ENCODE measurements at places on chromosomes 6 and 20.

DNA sequence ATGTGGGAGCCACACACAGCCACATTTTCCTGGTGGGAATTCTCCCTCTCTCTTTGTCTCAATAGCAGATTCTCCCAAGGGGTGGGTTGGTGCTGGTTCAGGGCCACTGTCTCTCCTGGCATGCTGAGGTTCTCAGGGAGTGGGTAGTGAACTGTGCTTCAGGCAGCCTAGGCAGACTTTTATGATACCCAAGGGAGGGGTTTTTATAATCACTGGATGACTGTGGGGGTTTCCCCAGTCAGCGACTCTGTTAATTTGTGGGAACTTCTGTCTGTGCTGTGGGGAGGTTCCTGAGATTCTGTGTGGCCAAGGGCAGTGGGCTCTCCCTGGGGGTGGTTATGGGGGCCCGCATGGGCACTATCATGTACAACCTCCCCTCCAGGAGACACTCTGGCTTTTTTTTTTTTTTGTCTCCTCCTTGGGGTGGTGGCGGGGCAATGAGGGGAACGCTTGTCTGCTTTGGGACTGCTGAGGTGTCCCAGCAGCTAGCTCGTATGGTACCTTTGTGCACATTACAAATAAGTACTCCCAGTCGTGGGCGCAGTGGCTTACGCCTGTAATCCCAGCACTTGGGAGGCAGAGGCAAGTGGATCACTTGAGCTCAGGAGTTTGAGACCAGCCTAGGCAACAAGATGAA is 10.0 kb downstream of the PTK7 start:
- DNase-seq, result no peak

GRCh38 chr6:87391334-87391733 is 16.4 kb upstream of the CFAP206 start:
- DNase-seq, result peak; percentile 64

GRCh38 chr6:129709196-129709768 is 695 bp downstream of the ARHGAP18 start:
- DNase-seq, result no peak

DNA sequence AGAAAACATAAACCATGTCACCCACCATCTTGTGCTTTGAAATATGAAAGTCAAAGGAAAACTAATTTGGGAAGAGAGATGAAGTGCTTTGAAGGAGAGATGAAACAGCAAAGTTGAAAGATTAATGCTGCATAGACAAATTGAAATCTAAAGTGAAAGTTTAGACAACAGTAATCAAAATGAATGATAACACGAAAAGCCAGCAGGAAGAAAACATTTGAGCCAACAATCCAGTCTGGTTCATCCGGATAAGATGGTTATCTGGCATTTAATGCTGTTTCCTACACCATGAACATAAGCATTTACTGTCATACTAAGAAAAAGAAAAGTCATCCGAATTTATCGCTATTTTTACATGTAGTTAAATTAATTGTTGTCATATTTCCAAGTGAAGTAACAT is 595 bp downstream of the HAO1 start:
- DNase-seq, result no peak

DNA sequence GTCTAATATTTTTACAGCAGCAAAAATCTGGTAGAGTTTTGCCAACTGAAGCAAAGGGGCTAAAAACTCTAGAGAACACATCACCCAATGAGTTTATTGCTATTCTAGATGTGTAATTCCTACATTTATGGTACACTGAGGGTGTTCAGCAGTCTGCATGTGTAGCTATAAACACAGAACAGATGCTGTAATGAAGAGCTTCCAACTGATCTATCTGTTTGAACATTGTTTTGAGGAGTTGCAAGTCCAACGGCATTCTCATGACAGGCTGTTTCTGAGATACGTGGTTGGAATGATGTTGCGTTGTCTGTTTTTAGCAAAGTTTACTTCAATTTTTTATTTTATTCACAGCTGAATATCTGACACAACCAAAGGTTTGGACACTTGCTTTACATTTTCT is 141.2 kb upstream of the RAB32 start:
- DNase-seq, result no peak

- DNase-seq, result no peak
Measured at GRCh38 chr20:46631874-46632446, 19.3 kb downstream of the SLC13A3 start.

DNA sequence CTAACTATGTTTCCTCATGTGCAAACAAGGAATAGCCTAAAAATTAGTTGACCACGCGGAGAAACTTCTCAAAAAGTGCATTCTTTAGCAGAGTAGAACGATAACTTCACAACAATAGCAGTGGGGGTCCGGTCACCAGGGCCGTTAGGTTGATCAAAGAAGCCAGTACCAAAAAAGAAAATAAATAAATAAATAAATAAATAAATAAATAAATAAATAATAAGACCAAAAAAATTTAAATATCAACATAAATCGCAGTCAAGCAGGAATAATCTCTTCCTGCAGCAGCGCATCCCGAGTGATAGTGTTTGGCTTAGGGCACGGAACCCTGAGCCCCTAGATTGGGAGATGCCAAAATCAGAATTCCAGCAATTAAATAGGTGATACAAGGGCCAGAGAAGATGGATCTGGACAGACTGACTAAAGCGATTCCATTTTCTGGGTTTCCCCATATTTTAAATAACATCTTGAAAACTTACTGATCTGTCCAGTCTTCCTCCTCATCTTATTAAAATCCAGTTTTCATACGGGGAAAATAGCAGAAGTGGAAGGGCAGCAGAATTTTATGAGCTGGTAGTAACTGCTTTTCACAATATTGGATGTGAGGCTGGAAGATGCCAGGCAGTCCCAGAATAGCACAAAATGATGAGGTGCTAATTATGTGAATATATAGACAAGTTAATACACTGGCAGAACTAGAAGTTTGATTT is 4.4 kb upstream of the OLIG3 start:
- no peak for DNase-seq

- DNase-seq, result no peak
Measured at GRCh38 chr6:35694462-35694861, 5.7 kb upstream of the FKBP5 start.

DNA sequence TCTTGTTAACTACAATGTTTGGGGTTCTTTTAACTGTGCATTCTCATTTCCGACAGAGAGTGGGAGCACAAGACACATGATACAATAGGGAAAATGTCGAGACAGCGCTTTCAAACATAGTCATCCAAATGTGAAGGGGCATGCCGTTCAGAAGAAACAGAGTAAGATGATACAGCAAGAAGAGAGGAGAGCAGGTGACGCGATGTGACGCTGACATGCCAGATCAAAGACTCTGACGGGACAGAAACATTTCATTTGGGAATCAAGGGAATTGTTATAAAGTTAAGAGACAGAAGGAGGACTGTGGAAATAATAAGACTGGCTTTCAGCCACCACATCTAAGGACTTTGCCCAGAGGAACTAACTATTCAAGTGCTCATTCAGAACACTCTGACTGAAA is 117.4 kb downstream of the FAXC start:
- no peak for DNase-seq

- DNase-seq, result no peak
Measured at GRCh38 chr6:105021399-105021798, 64.5 kb downstream of the LIN28B start.

DNA sequence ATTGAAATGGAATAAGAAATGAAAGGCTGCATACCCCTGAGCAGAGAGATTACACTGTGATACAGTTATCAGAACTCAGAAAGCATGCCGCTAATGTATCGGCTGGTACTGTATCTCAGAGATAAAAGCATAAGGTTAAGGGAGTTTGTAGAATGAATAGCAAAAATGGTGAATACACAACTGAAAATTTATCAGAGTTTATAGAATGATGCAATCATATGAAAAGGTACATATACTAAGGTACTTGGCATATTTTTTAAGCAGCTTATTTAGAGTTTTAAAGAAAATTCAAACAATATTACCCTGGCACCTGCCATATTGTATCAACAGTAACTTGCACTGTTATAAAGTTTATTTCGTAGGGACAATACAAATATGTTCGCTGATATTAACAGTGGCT is 364.0 kb downstream of the PHF3 start:
- no peak for DNase-seq

DNA sequence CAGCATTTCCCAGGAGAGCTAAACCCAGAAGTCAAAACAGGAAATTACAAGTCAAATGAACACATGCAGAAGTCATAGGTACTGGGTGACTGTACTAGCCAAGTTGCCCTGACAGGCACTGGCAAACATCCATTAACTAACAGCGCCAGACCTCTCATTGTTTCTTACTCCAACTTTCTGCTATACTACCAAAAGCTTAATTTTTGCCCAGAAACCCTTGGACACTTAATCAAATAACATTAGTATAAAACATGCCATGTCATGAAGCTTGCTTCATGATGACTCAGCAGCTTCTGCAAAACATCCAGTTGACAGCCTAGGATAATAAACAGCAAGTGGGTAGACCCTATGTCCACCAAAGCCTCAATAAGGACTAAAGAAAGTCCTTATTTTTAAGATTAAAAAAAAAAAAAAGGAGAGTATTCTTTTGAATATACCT is 3.5 kb downstream of the NUP153 start:
- DNase-seq, result peak; percentile 27

GRCh38 chr20:15875446-15875845 is 697.8 kb downstream of the KIF16B start:
- no peak for DNase-seq

DNA sequence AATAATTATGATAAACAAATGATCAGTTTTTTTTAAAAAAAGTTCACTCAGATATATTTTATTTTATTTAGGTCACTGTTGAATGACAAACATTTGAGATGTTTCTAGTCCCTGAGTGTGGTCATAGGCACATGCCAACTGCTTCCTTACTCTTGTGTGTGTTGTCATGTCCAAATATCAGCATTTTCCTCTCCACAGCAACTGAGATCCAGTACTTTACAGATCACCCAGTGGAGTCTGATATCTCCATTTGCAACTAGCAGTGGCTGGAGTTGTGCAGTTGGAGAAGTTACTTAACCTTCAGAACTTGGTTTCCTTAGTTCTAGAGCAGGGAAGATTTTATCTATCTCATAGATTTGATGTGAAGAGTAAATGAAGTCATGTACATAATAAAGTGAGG is 101.3 kb downstream of the MYB start:
- no peak for DNase-seq

GRCh38 chr6:136614350-136614749 is 64.1 kb upstream of the MAP7 start:
- DNase-seq, result no peak

- no peak for DNase-seq
Measured at GRCh38 chr20:55667955-55668354, 337.4 kb downstream of the CBLN4 start.

GRCh38 chr6:72061286-72061685 is 174.9 kb downstream of the RIMS1 start:
- no peak for DNase-seq

- no peak for DNase-seq
Measured at GRCh38 chr6:25010176-25010575, 74.4 kb upstream of the RIPOR2 start.

DNA sequence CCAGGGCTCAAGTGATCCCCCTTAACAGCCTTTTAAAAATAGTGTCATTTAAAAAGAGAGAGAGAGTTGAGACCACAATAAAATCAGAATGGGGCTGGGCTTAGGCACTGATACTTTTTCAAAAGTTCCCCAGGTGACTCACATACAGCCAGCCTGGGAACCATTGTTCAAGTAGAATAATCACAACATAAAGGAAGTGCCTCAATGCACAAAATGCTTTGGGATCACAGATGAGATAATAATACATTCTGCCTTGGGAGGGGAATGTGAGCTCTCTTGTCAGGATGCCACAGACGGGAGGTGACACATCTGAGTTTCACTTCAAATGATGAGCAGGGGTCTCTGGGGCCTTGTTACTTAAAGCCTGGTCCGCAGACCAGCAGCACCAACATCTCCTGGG is 34.0 kb upstream of the GABRR1 start:
- DNase-seq, result no peak

DNA sequence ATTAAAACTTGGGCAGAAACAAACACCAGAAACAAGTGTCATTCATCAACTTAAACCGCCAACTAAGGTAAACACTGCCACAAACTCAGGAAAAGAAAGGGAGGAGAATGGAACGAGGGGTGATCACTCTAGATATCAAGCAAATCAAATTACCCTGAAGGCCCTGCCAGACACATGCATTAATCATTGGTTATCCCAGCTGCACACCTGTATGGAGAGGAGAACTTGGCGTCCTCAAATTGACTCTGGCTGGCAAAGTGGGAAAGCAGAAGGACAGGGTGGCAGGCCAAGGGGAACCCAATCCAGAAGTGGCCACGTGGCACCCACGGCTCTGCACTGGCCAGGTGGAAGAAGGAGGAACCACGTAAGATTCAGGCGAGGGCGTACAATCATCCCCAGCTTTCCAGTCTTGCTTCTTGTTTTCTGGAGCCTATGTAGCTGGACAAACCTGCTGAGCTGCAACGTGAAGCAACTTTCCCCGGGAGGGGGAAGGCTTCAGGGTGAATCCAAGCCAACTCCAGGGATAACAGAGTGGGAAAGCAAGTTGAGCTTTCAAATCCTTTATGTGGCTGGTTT is 156.2 kb upstream of the JARID2 start:
- no peak for DNase-seq

DNA sequence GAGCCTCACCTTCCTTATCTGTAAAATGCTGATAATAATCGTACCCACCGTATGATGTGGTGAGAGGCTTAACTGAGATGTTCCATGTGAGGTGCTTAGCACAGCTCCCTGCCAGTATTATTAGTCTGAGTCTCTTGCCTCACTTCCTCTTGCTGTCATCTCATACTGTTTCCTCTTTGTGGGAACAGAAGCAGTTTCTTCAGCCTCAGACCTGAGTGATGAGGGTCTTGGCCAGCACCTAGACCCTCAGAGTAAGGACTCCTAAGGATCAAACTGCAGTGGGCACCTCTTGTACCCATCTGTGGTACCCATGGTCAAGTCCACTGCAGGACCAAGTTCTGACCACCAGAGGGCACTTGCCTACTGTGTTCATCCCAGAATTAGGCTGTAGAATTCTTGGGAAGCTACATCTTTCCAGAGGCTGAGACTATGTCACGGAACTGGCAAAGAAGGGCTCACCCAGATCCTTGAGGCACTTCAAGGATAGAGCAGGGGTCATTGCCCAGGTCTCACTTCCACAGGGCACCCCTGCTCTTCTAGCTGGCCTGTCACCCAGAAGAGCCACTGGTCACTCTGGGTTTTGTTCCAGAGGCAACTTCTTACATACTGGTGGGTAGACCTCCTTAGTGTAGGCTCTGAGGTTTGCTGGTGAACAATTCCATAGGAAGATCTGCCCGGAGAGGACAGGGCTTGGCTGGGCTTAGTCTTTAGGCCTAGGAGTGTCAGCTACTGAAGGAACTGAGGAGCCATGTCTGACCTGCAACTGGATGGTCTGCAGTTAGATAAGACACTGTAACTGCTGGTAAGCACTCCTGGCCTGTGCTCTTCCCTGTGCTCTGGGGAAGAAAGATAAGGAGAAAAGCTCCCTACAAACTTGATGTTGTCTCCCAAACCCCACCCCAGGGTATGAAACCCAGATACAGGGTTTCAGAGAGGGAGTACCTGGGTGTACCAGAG is 20.6 kb upstream of the SGK2 start:
- DNase-seq, result peak; percentile 30

GRCh38 chr20:14497004-14497403 is 159.6 kb upstream of the FLRT3 start:
- no peak for DNase-seq

Data from Kasumi-1 (cell line).